IMR-90 (cell line): ENCODE measurements at places on chromosomes 16 and 17.

GRCh38 chr17:81164371-81165245 is 699 bp upstream of the PVALEF start:
- no peak for DNase-seq

- no peak for DNase-seq
Observed at GRCh38 chr17:30534938-30535921, 58.0 kb downstream of the GOSR1 start.

DNA sequence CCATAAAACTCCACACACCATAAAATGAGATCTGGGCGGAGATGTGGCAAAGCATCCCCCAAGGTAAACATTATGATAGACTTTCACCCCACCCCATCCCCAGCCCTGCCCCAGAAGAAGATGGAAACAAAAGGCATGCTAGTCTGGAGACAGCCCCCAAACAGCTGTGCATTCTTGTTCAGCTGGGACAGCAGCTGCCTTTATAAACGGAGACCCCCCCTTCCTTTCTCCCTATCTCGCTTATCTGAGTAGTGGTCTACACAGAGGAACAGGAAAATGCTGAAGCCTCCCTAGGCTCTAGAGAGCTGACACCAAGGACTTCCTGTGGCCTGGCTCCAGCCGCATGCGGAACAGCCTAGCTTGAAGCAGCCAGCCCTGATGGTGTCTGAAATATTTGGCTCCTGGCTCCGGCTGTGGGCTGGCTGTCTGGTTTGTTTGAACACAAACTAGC is 190.3 kb upstream of the ANKFN1 start:
- no peak for DNase-seq

- DNase-seq: no peak
Observed at GRCh38 chr17:48162946-48163506, 55.5 kb downstream of the SNX11 start.

- no peak for DNase-seq
Observed at GRCh38 chr16:51111759-51112158, 39.3 kb downstream of the SALL1 start.

DNA sequence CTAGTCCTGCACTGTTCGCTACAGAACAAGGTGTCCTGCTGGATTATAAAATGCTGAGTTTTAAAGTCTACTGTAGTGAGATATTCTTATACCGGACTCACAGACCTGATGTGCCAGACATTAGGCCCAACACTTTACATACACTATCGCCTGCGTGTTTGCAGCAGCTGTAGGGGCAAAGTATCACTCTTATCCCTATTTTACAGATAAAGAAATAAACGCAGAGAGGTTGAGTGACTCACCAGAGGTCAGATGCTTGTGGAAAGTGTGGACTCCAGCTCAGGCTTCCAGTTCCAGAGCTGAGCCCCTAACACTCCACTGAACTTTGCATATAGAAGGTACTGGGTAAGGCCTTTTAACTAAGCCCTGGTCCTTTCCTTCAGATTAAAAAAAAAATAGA is 47.4 kb downstream of the PLXDC1 start:
- DNase-seq: peak; percentile 79

- DNase-seq: no peak
Observed at GRCh38 chr16:23893986-23894385, 58.2 kb downstream of the PRKCB start.

DNA sequence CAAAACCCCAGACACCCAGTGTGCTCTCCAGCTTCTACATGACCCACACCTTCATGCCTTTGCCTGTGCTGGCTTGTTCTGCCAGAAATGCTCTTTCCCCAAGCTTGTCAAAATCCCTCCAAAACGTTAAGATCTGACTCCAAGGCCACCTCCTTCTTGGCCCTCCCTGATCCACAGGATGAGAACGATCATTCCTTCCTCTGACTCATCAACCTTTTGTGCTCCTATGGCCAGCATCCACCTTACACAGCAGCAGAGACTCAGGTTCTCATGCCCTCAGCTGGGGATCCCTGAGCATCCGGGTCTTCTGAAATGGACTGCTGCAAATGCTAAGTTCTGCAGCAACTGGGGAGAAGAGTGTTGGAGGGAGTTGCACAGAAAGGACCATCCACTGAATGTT is 2.9 kb downstream of the ZBTB4 start:
- peak; percentile 76 for DNase-seq

DNA sequence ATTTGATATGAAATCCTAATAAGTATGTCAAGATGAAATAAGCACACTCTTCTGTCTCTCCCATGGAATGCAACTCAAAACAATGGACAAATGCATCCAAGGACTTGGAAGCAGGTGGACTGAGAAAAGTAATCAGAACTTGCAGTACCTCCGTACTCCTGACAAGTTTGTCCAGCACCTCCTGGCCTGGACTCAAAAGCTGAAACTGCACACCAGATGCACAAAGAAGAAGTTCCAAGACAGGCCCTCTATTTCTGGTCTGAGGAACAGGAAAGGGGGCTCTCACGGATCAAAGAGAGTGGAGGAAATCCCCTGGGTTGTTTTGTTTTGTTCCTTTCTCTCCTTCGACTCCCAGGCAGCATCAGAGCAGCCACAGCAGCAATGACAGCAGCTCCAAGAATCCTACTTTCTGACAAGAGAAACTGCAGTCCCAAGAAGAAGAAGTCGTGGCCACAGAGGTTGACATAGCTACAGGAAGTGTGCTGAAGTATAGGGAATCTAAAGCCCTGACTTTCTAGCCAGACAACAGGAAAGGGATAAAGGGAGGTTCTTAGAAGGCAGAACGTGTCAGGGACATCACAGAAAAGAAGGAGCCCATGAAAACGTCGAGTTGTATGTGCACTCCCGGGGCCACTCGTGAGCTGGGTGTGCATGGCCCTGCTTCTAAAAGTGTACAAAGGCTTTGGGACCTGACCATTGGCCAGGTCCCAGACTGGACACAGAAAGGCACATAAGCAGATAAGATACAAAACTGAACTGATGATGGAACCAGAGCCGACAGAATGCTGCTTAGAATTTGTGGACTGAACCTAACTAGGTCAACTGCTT is 29.3 kb downstream of the AKAP10 start:
- DNase-seq: no peak

DNA sequence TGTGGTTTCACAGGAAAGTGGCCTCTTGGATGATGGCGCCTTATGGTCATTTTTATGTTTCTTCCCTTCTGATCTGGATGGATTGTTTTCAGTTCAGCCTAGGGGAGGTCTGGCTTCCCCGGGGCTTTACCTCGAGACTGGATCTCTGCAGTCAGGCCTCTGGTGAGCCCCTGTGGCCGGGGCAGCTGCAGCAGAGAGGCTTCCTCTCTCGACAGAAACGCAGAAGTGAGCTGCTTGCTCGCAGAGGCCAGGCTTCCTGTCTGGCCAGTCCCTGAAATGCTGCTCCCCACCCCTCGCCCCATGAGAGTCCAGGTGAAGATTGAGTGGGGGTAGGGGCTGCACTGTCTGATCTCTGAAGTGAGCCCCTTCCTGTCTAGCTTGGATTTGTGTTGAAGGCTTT is 44.0 kb downstream of the PLCG2 start:
- DNase-seq: no peak

DNA sequence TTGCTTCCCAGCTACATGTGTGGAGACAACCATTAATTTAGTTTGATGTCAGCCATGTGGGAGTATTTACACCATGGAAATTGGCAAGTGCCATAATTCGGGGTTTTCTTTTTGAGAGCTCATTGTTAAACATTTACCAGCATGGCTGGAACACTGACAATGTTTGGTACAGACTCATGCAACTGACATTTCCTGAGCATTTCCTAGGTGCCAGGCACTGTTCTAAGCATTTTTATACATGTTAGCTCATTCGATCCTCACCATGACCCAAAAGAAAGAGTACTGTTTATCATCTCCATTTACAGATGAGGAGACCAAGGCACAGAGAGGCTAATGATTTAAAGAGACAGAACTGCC is 86.9 kb downstream of the FOXL1 start:
- DNase-seq: peak; percentile 86

GRCh38 chr16:3283543-3284447 is 504 bp downstream of the ZNF263 start:
- no peak for DNase-seq

GRCh38 chr16:3951861-3952736 is 71.6 kb upstream of the CREBBP start:
- DNase-seq: peak; percentile 28

- DNase-seq: no peak
Observed at GRCh38 chr17:38768417-38768816, 15.9 kb downstream of the PSMB3 start.

DNA sequence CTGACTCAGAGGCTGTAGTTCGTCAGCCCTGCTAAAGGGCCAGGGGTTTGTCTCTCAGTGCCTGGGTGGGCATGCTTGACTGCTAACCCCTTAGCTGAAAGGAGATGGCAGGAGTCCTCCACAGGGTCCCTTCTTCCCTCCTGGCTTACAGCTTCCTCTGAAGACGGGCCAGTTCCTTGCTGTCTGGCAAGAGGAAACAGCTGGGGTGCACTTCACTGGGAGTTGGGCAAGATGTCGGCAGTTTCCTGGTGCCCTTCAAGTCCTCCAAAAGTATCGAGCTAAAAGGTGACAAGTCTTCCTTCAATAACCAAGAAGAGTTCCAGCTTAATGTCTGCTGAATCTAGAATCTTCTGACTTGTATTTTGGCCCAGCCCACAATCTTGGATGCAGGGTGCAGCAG is 23.4 kb downstream of the NUP85 start:
- DNase-seq: no peak

DNA sequence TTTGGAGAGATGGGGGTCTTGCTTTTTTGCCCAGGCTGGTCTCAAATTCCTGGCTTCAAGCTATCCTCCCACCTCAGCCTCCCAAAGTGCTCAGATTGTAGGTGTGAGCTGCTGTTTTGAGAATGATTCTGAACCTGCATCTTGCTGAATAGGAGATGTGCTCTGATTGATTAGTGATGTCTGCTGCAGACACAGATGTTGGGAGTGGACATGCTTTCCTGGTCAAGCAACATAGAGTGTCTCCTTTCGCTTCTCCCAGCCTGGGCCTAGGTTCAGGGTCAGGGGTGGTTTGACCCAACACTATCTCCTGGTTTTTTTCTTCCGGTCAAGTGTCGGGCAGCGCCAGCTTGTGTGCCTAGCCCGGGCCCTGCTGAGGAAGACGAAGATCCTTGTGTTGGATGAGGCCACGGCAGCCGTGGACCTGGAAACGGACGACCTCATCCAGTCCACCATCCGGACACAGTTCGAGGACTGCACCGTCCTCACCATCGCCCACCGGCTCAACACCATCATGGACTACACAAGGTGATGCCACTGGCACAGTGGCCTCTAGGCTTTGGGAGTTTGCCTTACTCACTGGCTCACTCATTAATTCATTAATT is 85.2 kb downstream of the ABCC6 start:
- no peak for DNase-seq

GRCh38 chr16:64397042-64397441 is 724.8 kb downstream of the CDH11 start:
- peak; percentile 68 for DNase-seq

- DNase-seq: no peak
Observed at GRCh38 chr17:10724546-10725195, 5.2 kb downstream of the TMEM220 start.

- DNase-seq: no peak
Observed at GRCh38 chr16:64771273-64771672, 350.6 kb downstream of the CDH11 start.

DNA sequence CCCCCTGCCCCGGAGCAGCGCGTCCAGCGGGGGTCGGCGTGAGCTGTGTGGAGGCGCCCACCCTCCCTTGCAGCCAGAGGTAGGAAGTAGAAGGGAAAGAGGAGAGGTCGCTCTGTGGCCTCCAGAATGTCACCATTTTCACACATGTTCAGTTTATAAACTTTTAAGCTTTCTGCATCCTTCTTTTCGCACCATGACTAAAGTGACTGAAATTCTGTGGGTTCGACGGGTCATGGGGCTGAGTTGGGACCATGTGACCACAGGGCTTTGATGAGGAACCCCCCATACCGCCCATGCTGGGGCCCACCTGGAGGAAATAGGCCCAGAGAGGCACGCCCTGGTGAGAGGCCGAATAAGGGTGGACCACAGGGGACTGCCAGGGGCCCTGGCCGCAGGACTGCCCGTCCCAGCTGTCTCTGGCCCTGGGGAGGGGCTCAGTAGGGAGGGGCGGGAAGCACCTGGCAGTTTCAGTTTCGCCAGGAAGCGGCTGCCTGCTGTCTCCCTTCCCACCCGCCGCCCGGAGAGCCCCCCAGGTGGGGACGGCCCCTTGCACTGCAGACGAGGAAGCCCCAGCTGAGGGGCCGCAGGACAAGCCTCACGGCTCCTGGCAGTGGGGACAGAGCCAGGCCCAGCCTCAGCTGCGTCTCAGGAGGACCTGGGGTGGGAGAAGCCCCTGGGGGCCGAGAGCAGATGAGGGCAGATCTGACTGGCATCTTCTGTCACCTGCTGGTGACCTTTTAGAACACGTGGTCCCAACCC is 9.0 kb downstream of the CBFA2T3 start:
- no peak for DNase-seq

GRCh38 chr16:78183437-78184237 is 84.2 kb downstream of the WWOX start:
- DNase-seq: no peak

DNA sequence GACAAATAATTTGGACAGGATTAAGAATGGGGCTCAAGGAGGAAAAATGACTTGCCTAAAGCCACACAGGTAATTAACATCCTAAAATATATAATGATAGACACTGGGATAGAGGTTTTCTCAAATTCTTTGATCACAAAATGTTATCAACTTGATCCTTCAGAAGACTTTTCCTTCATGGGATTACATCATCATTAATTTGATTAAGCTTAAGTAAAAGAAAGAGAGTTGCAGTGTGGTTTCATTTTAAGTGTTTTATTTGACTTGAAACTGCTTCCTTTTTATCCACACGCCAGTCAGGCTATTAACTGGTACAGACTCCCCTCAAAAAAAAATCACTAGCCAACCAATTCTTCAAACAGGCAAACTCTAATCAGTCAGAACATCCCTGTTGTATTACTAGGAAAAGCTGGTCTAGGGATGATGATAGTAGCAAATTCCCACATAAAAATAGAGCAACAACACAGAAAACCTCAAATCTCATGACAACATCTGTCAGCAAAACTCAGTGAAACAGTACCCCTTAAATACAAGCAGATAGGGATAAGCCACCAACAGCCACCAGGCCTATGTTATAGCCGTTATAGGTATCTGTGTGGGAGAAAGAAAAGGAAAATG is 32.5 kb downstream of the AKAP10 start:
- no peak for DNase-seq
